ENCODE measurements at places on chromosomes 2 and 18.

DNA sequence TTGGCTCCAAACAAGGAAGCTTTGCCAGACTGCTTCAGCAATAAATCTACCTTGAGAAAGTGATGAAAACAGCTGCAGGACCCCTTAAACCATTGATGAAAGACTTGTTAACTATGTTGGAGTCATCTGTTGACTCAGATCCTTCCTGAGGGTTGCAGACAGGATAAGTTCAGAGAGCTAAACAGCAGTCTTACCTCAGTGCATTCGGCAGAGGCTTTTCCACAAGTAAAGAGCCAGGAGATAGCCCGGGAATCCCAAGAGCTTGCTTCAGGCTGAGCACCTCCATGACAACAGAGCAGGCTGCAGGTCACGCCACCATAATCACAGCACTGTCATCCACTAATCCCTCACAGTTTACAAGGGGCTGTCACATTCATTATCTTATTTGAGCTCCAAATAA lies 23.7 kb downstream of the KIAA2012 start:
- DNase-seq, result no peak

GRCh38 chr2:45668509-45668908 lies 17.0 kb downstream of the PRKCE start:
- DNase-seq, result no peak

DNA sequence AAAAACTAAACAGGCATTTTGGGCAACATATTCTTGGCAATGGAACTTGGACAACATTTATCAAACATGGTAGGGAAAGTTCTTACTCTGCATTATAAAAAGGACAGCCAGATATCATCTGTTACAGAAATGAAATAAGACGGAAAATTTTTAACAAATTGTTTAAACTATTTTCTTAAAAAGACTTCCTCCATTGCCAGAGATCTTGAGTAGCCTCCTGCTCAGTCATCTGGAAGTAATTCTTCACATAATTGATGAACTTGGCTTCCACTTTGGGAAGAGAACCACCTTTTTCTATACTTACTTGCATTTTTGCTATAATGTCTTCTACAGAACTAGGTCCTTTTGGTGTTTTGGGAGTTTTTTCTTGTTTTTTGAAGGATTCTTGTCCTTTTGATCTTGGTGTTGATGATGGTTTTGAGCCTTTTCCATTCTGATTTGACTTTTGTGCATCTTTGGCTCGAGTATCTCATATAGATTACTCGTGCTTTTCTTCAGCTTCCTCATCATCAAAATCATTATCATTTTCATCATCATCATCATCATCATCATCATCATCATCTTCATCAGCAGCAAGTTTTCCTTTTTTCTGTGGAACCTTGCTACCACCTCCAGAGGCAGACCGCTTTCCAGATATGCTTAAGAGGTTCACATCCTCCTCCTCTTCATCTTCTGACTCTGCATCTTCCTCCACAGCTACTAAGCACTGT lies 66.2 kb downstream of the CD28 start:
- no peak for DNase-seq

DNA sequence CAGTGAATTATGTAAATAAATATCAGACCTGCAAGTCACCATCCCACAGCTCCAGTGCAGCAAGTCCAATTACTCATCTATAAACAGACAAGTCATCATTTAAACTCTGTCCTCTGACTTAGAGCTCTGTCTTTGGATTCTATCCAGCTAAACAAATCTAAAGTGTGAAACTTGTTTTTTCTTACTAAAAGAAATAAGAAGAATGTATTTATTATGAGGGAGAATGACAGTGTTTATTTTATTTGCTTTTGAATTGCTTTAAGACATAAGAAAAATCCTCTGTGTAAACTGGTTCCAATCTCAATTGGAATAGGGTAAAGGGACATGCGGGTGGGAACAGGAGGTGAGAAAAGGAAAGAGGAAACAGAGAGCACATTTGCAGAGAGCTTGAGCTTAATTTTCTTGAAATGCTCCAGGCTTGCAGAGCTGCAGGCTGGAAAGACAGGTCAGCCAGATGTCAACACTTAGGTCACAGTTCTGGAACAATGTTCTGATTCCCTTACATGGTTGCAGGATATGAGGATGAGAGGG lies 355.8 kb downstream of the MEIS1 start:
- DNase-seq, result no peak

GRCh38 chr2:102520801-102521200 lies 47.8 kb downstream of the SLC9A4 start:
- no peak for DNase-seq

DNA sequence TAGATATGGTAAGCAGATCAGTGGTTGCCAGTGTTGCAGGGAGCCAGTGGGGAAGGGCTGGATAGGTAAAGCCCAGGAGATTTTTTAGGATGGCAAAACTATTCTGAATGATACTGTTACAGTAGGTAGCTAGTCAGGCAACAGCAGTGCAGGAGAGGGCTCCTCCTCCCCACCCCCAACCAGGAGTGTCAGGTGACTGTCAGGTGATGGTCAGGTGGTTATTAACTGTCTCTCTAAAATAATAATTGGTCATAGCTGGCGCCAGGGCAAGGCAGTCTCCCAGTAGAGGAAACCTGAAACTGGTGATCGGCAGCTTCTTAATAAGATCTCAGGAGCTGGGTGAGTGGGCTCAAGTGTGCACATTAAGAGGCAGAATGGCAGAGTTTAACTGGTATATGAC lies 201.6 kb upstream of the PARD3B start:
- no peak for DNase-seq

GRCh38 chr2:109527846-109528705 lies 85.7 kb downstream of the SEPTIN10 start:
- DNase-seq, result no peak

DNA sequence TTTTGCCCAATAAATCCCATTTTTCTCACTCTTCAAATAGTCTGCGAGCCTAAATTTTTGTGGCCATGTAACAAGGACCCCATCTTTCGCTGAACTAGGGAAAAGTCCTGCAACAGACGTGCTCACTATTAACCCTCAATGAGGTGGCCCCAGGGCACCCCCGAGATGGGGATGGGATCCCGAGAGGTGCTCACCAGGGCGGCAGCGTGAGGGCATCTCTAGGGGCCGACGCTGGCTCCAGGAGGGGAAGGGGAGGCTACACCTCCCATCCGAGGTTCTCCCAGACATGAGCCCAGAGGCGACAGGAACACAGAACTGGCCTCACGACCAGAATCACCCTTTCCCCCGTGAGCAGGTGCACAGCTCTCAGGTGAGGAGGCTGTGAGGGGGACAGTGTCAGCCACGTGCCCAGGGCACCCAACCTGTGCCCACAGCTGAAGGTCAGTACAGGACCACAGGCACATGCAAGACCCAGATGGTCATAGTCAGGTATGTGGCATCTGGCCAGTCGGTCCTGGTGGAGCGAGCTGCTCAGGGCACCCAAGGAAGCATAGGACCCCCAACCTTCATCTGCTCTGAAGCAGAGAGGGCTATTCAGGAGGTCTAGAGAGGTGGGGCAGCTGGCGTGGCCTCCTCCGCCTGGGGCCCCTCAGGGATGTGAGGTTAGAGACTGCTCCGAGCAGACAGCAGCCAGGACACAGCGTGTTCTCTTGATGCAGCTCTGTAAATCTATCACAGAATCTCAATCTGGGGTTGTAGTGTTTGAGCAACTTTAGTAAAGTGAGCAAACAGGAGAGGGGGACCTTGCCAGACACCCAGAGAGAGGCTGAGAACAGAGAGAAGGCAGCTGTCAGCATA lies 62.8 kb downstream of the PXDN start:
- no peak for DNase-seq

Measured in bone marrow (tissue), 2 donors.